ENCODE measurements at places on chromosomes 1 and 21.

DNA sequence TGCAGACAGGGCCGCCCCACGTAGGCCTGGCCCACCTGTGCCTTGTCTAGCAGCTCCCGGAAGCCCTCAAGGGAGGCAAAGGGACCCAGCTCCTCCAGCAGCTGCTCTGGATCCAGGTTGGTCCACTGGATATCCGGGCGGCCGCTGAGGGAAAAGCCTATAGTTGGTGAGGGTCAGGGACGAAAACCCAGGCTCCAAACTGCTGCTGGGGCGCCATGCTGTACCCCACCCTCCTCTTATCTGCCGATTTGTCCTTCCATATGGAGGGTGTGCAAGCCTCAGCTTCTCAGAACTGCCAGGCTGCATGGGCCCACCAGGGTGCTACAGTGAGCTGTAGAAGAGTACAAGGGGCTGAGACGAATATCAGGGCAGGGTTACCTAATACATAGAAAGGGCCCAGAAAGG is 12.2 kb downstream of the PTCH2 start:
- no peak for DNase-seq

GRCh38 chr1:115426956-115427355 is 88.9 kb upstream of the NGF start:
- no peak for DNase-seq

DNA sequence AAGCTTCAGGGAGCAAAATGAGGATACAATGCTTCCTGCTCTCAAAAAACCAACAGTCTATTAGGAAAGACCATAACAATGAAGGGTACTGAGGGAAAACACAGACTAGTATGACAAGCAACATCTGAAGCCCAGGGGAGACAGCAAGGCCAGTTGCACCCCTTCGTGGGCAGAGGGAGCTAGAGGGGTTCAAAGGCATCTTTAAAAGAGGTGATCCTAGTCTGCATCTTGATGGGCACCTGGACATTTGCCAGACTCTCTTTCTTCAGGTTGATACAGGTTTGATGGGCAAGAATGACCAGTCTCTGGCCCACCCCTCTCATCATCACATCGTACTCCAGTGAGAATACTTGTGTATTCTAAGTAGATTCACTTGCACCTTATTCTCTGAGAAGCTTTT is 177.7 kb downstream of the VAV3 start:
- no peak for DNase-seq

GRCh38 chr21:41973861-41974751 is 20.3 kb upstream of the C2CD2 start:
- DNase-seq, result no peak

- no peak for DNase-seq
These were observed 4.1 kb downstream of the CDC42BPA start for GRCh38 chr1:227314014-227314848.

DNA sequence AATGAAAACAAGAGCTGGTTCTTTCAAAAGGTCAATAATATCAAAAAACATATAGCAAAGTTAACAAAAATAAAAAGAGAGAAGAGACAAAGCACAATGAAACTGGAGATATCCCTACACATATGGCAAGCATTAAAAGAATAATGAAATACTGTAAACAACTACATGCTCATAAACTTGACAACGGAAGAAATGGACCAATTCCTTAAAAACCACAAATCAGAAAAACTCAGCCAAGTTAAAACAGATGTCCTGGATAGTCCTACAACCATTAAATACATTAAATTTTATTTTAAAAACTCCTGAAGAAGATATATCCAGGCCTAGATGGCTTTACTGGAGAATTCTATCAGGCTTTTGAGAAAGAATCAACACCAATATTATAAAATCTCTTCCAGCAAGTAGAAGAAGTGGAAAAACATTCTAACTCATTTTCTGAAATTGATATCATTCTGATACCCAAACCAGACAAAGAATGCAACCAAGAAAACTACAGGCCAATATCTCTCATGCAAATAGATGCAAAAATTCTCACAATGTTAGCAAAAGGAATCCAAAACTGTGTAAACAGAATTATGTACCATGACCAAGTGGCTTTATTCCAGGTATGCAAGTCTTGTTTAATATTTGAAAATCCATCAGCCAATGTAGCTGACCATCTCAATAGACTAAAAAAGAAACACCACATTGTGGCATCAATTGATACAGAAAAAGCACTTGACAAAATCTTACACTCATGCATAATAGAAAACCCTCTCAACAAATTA is 56.1 kb upstream of the LRRC7 start:
- no peak for DNase-seq

DNA sequence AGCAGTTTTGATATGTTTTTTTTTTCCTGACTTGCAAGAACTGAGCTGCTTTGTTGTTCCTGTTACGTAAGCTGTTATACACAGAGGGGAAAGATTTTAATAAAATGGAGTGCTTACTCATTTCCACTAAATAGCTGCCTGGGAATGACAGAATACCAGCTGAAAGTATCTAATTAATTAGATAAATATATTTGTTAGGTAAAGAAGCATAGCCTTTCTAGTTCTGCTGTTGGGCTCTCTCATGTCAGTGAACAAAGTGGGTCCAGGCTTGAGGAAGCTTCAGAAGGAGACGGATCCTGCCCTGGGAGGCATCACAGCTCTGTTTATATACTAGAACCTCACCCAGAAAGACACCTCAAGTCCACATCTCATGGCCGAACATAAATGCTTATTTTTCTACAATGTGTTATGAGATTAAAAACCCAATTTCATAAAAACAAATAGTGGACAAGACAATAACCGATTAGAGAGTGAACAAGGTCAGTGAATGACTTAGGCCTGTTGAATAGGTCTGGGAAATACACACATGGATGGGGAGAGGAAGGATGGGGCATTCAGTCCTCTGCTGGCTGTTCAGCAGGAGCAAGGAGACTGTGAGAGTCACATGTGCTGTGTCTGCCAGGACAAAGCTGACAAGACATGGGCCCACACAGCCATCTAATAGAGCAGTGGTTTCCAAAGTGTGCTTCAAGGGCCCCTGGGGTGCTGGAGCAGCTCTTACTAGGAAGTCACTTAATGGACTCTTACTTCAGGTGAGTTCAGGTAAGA is 20.6 kb downstream of the TRAF5 start:
- no peak for DNase-seq

DNA sequence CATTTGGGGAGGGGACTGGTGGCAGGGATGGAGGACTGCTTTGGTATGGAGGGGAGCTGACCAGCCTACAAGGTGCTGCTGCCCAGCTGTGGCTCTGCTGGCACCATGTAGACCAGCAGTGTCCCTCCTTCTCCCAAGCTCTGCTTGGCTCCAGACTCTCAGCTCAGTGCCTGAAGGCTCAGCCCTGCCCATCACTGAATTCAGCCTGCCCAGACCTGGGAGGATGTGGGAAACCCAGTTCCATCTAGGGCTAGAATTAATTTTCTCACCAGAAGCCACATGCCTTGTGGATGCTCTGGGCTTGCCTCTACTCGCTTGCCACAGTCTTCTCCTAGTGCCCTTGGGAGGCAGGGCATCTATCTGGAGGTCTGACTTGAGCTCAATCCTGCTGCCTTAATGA is 195.0 kb upstream of the EDN2 start:
- no peak for DNase-seq

DNA sequence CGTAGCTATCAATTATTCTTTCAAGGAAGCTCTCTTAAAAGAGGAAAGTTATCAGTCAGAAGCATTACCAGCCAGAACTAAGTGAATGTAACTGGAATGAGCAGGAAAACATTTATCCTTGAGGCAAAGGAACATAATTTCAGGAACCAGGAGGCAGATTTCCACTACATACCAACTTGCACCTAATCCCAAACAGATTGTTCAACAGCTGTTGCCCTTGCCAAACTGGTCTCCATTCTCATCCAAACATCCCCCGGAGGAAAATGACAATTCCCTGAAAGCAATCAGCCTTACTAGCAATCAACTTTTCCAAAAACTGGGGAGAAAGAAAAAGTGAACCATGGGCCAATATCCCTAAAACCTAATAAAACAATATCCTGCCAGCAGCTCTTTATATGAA is 35.0 kb downstream of the ENAH start:
- DNase-seq, result no peak

GRCh38 chr21:15212206-15212605 is 147.4 kb upstream of the NRIP1 start:
- no peak for DNase-seq

Data from activated T-helper 9 cell treated with anti-CD3 and anti-CD28 coated beads, Interleukin-2, amount 50 U/mL, for 16 hours (primary cell).